ENCODE measurements at places on chromosomes 5 and 9.

DNA sequence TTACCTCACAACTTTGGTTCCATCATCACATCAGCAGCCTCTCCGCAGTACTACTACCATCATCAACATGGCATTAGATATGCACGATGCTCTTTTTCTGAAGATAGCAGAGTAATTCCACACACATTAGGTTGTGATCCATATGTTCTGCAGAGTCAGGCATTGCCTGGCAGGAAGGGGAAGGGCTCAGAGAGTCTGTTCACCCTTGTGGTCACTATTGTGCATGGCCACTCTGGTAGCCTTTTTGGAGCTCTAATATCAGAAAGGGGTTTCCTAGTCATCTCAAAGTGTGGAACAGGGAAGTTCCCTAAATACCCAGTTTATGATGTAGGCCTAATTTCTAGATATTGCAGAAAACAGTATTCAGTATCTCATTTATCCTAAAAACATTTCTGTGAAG, 373.6 kb downstream of the BNC2 start:
- DNase-seq, result no peak

DNA sequence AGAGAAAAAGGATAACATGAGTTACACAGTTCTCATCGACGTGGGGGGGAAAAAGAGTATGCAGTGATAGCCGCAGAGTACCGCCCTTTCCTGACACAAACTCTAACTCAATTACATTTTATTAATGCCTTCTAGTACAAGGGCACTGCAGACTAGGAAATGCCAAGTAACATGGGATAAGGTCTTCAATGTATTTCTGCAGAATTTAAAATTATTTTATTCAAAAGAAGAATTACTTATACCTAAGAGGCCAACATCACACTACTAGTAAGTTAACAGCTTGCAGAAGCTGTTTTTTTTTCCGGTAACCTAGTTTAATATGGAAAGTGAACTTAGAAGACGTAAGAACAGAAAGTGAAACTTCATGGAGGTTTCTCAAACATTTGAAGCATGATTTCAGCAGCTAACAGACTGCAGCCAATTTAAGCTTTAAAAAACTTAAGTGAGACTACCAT, 3.9 kb downstream of the SETX start:
- no peak for DNase-seq

DNA sequence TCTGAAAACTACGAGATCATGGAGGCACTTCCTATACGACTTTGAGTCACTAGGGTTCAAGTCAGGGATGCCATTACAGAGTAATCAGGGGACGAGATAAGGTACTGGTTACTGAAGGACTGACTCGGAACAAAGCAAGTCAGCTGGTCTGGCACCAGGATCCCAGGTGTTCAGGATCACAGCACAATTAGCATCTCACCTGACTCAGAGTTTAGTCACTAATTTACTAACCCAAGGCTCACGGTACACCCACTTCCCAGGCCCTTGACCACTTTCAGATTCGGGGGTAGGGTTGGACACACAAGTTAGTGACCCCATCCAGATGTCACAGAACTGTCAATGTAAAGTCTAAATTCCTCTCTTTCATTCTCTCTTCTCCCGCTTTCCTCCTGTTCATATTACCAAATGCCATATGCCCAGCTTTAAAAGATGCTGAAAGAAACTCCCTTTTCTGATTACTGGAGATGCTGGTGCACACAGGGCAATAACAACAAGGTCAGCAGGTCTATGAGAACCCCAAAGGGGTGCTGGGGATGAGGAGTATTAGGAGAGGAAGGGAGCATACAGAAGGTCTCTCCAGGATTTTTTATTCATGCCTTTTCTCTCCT, 657.8 kb downstream of the TLE1 start:
- no peak for DNase-seq

DNA sequence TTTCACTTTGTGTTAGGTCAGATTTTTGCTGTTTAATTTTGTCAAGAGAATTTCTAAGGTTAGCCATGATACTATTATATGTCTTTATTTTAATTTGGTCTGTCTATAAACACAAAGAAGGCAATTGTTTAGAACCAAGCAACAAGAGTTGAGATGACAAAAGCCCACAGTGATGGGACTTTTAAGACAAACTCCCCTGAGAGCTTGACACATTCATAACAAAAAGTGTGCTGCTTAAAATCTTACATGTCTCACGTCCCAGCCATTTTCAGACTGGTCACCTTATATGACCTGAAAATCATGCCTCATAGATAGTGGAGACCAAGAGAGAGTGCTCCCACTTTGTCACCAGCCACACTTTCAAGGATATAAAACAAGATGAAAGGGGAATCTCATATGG, 21.6 kb upstream of the NNT start:
- no peak for DNase-seq

DNA sequence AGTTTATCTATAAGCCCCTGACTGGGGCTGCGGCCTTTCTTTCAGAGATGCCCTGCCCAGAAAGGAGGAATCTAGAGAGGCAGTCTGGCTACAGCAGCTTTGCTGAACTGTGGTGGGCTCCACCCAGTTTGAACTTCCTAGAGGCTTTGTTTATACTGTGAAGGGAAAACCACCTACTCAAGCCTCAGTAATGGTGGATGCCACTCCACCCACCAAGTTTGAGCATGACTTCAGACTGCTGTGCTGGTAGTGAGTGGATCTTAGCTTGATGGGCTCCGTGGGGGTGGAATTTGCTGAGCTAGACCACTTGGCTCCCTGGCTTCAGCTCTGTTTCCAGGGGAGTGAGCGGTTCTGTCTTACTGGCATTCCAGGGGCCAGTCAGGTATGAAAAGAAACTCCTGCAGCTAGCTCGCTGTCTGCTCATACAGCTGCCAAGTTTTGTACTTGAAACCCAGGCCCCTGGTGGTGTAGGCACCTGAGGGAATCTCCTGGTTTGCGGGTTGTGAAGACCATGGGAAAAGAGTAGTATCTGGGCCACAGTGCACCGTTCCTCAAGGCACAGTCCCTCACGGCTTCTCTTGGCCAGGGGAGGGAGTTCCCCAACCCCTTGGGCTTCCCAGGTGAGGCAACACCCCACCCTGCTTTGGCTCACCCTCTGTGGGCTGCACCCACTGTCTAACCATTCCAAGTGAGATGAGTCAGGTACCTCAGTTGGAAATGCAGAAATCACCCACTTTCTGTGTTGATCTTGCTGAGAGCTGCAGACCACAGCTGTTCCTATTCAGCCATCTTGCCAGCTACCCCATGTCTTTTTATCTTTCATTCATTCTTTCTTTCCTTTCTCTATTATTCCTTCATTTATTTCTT, 211.8 kb upstream of the C9orf72 start:
- DNase-seq, result no peak

DNA sequence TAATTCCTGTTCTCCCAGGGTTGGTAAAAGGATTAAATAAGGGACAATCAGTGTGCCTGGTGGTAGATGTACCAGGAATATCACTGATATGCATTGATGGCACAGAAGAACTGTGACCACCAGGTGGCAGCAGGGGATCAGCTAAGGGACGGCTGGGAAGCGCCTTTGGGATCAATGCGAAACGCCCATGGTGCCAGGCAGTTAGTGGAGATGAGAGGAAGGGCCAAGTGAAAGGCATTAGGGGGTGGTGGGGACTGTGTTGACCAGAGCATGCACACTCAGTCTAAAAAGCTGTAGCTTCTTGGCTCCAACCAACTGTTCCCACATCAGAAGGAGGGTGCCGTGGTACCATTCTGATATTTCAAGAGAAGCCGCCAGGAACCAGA, 55.6 kb downstream of the ARHGEF37 start:
- peak; percentile 39 for DNase-seq

- DNase-seq, result no peak
Measured at GRCh38 chr9:5479994-5480694, 29.8 kb downstream of the CD274 start.

- DNase-seq, result no peak
Measured at GRCh38 chr5:97618721-97619120, 435.7 kb upstream of the RIOK2 start.

DNA sequence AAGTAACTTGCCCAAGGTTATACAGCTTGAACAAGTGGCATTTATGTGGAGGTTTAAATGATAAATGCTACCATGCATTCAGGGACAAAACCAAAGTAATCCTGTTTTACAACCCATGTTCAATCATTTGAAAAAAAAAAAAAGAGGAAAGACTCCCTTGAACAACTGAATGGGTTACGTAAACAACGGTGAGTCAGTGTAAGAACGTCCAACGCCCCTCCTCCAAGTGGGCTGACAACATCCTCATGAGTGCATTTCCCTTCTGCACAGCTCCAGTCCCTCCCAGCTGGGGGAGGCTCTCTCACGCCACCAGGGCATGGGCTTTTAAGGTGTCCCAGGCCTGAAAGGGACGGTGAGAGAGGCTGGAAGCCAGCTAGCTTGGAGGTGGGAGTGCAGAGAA, 90.0 kb downstream of the PRRT1B start:
- DNase-seq, result peak; percentile 43

- no peak for DNase-seq
Measured at GRCh38 chr5:39605145-39605544, 180.4 kb upstream of the DAB2 start.

GRCh38 chr9:135385793-135386192, 93.8 kb upstream of the PPP1R26 start:
- DNase-seq, result no peak

- DNase-seq, result no peak
Measured at GRCh38 chr9:35518225-35518821, 28.4 kb downstream of the RUSC2 start.

- DNase-seq, result no peak
Measured at GRCh38 chr9:14710804-14711203, 11.7 kb downstream of the CER1 start.

DNA sequence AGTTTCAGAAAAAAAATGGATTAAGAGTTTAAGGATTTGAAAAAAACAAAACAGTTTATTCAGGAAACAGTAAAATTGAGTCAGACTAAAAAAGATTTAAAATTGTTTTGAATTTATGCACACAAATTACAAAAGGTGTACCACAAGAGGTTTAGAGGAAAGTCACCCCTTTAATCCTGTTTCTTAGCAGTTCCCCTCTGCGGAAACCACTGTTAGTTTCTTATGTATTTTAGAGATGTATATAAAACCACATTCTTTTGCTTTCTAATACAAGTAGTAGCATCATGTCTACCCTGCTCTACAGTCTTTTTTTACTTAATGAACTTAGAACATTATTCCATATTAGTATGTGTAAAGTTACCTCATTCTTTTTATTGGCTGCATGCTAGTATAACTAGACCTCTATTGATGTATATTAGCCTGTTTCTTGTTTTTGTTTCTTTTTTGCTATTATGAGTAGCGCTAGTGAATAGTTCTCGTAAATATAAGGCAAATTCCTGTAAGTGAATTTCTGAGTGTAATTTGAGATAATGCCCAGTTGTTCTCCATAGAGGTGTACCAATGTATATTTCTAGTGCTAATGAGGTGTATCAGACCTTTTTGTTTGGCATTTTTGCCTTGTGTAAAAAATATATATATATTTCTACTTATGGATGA, 20.0 kb downstream of the GPBP1 start:
- no peak for DNase-seq

- DNase-seq, result no peak
Measured at GRCh38 chr9:84819491-84819991, 150.0 kb downstream of the NTRK2 start.

DNA sequence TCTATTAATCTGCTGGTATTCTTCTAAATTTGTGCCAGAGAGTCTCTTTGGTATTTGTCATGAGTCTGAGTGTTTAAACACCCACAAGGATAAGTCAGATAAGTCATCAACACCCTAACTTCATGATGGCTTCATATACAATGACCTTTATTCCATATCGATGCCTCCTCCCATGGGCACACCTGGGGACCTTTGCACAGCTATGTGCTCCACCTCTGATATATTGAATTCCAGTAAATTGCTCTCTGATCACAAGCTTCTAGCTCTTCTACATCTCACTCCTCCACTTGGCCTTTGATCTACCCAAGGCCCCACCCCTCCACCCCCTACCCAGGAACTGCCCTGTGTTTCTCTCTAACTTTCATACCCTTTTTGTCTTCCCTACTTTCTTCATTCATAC, 102.7 kb upstream of the MIER3 start:
- no peak for DNase-seq

GRCh38 chr5:128193665-128194390, 110.3 kb downstream of the SLC12A2 start:
- no peak for DNase-seq

GRCh38 chr5:151115272-151115905, 34.6 kb upstream of the TNIP1 start:
- peak; percentile 52 for DNase-seq

GRCh38 chr9:20351715-20352114, 270.6 kb downstream of the MLLT3 start:
- no peak for DNase-seq

GRCh38 chr5:112186401-112186990, 232.6 kb downstream of the EPB41L4A start:
- no peak for DNase-seq

DNA sequence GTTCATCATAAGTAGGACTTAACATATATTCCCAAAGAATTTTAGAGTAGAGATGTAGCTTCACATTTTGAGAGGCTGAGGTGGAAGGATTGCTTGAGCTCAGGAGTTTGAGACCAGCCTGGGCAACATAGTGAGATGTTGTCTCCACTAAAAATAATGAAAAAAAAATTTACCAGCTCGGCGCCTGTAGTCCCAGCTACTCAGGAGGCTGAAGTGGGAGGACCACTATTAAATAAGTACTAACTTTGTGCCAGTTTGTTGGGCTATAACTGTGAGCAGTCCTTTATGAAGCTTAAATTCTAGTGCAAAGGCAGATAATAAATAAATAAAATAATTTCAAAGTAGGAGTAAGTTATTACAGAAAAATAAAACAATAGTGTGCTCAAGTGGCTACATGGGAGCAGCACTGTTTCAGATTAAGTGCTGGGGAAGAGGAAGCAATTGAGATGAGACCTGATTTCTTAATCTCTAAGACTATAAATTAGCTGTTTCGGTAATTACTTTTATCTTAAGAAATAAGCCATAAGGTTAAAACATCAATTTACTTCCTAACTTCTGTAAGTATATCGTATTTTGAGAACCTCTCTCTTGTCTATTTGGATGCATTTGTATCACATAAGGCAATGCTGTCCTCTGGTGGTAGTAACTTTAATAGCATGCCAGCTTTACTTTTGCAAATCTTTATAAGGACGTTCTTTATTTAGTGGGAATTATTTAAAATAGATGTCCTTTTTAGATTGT, 98.9 kb downstream of the CSNK1G3 start:
- no peak for DNase-seq

DNA sequence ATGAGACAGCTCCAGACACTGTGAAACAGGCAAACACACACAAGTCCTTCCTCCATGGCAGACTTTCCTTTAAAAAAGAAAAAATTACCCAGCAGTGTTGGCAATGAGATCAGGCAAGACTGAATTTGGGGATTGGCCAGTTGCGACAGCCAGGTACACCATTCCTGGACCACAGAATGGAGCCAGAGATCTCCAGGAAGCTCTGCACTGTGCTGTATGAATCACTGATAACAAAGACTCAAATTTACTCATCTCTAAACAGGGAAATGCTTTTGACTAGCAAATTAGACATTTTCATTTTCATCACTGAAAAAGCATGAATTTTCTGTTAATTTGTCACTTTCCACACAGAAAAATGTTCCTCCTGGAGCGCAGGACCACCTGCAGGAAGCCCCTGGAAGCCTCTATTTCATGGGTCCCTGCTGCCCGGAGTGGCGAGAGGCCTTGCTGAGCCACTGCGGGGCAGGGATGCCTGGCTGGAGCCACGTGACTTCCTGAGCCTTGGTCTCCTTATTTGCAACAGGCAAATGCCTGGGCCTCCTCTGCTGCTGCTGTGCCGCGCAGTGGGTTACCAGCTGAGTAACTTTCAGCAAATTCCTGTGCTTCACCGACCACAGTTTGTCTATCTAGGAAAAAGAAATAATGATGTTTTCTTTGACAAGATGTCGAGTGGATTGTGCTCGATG, 185.9 kb upstream of the ZNF618 start:
- DNase-seq, result no peak

Measured in central memory CD8-positive, alpha-beta T cell (primary cell).